ENCODE measurements at places on chromosomes 12 and 14.

DNA sequence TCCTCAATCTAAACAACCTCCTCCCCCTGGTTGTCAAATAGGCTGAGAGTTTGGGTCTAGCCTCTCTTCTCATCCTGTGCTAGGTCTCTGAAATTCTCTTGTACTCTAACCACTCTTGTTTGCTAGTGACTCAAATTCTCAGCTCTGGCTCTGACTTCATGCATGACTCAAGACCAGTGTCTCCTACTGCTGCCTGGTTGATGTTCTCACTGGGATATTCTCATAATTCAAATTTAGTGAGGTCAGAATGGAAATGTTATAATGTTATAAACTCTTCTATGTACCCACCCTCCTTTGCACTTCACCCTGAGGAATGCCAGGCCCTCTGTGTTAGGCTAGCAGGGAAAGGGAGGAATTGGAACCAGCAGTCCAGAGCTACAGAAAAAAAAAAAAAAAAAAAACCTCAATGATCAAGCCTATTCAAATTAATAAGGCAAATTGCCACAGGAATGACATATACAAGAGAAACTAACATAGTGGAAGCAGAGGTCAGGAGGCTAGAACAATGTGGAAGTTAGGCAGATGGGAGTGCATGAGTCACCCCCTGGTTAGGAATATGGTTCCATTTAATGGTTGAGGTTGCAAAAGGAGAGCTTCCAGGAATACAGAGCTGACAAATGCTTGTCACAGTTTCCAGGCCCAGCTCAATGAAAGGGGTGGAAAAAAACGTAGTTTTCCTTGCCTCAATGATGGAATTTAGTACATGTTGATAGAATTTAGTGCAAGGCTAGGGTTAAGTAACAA lies 459.5 kb downstream of the RMST start:
- DNase-seq = no peak

DNA sequence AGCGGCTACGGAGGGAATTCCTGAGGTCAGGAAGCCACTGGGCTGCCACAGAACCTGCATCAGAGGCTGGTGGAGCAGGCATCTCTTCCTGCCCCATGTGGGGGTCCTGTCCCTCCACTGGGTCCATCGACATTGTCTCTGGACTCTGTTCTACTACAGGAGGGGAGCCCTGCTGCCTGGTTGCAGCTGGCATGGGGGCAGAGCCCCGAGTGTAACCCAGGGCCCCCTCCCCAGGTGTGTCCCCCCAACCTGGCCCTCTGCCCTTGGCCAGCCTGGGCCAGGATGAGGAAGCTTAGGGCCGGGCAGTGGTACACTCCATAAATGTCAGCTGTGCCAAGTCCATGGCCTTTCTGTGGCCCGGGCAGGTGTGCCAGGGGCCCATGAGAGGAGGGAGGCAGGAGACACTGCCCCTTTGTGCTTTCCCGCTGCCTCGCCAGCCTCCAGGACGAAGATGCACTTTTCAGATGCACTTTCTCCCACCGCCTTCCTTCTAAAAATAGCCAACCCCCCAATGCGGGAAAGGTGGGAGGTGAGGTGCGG lies 4.0 kb upstream of the EXOC3L4 start:
- no peak for DNase-seq

DNA sequence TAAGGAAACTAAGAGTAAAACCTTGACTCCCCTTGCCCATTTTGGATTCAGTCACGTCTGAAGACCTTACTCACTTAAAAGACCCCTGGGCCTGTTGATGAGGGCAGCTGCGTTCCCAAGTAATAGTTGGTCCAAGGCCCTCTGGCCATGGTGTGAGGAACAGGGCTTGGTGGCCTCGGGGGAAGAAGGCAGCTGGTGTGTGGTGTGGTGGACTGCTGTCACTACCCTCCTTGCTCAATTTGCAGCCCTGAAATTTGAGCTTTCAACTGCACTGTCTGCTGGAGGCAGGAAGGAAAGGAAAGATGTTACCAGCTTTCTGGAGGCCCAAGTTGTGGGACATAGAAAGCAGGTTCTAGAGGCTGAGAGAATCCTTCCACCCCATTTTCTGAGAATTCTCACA lies 128.2 kb downstream of the SLC38A6 start:
- no peak for DNase-seq

GRCh38 chr14:88210426-88210825 lies 112.6 kb downstream of the KCNK10 start:
- DNase-seq = no peak

- DNase-seq = no peak
Measured at GRCh38 chr12:32423559-32423958, 24.2 kb downstream of the FGD4 start.

GRCh38 chr14:92040431-92041051 lies 682 bp upstream of the TRIP11 start:
- peak; percentile 55 for DNase-seq

- peak; percentile 45 for DNase-seq
Measured at GRCh38 chr14:69711065-69711464, 55.9 kb upstream of the SRSF5 start.

GRCh38 chr14:100239211-100239839 lies 381 bp downstream of the YY1 start:
- no peak for DNase-seq
